Left hindlimb (tissue), 1 donor: ENCODE measurements at places on chromosomes 16 and 17.

DNA sequence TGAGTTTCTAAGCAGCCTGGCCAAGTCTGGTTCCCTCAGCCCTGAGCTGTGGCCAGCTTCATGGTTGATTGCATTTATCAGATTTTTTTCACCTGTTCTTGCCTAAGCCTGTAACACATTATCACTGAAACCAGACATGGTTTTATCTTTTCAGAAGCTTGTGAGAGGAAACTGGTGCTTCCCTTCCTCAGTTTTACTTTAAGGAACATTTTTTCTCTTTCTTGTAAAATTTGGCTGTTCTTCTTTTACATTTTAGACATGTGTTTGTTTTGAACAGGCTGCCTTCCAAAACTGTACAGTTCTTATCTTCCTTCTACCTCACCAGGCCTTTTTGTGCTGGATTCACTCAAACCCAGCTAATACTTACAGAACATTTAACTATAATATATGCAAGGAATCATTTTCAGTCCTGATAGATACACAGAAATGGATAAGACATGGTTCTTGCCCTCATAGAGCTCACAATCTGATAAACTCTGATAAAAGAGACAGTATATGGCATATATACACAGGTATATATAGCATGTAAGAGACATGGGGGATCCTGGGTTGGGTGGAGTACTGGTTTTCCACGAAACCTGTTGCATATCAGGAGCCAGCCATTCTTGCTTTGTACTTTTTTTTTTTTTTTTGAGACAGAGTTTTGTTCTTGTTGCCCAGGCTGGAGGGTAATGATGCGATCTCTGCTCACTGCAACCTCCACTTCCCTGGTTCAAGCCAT is 44.5 kb downstream of the ZNRF1 start:
- no peak for DNase-seq

DNA sequence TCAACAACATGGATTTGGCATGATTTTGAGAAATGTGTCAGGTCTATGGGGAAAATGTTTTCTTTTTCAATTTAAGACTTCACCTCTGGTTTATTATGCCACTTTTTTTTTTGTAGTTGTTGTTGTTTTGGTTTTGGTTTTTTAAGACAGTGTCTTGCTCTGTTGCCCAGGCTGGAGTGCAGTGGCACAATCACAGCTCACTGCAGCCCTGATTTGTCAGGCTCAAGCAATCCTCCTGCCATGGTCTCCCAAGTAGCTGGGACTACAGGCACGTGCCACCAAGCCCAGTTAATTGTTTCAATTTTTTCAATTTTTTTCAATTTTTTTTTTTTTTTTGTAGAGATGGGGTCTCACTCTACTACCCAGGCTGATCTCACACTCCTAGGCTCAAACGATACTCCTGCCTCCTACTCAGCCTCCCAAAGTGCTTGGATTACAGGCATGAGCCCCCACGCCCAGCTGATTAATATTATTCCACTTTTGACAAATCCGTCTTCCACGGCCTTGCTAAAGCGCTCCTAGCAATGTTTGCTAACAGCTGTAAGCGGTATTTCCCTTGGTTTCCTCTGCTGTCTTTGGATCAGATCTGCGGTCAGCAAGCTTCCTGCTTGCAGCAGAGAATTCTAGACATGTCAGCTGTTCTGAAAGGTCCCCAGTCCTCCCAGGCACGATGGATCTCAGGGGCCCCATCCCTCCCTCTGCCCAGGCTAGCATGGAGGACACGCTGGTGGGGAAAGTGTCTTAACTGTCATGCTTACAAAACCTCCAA is 7.0 kb upstream of the MILR1 start:
- DNase-seq, result peak; percentile 51

DNA sequence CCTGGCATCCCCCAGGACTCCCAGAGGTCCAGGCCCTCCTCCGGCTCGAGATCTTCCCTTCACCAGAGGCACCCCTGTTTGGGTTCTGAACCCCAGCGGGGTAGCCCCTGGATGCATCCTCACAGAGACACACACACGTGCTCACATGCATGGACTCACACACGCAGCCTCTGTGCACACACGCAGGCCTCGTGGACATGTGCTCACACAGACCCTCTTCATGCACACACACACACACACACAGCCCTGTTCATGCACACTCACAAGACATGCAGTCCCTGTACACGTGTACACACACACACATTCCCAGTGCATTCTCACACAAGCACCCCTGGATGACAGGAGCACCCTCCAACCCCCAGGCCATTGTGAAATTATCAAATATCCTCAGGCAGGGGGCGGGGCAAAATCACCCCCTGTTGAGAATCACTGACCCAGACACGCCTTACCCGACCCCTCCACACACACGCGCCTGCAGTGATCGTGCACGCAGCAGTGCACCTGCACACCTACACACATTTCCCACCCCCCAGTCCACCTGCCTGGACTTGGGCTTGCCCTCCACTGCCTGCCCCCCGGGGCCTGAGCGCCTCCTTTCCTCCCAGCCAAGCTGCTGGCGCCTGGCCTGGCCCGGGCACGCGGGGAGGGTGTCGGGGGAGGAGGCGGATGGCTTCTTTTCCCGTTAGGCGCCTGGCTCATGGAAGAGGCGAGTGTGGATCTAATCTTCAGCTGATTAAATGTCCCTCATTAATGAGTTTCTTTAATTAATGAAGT is 62.6 kb downstream of the ENGASE start:
- no peak for DNase-seq

GRCh38 chr17:65895969-65896368 is 296.0 kb downstream of the CEP112 start:
- no peak for DNase-seq

DNA sequence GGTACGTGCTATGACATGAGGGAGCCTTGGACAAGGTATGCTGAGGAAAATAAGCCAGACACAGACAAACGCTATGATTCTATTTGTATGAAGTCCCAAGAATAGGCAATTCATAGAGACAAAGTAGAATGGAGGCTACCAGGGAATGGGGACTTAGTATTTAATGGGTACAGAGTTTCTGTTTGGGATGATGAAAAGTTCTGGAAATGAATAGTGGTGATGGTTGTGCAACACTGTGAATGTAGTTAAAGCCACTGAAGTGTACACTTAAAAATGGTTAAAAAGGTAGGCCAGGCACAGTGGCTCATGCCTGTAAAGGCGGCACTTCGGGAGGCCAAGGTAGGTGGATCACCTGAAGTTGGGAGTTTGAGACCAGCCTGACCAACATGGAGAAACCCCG is 3.3 kb downstream of the PRPSAP1 start:
- DNase-seq, result no peak

GRCh38 chr17:49403514-49404289 is 11.0 kb downstream of the PHB1 start:
- no peak for DNase-seq
